ENCODE measurements at places on chromosomes 7 and 10.

DNA sequence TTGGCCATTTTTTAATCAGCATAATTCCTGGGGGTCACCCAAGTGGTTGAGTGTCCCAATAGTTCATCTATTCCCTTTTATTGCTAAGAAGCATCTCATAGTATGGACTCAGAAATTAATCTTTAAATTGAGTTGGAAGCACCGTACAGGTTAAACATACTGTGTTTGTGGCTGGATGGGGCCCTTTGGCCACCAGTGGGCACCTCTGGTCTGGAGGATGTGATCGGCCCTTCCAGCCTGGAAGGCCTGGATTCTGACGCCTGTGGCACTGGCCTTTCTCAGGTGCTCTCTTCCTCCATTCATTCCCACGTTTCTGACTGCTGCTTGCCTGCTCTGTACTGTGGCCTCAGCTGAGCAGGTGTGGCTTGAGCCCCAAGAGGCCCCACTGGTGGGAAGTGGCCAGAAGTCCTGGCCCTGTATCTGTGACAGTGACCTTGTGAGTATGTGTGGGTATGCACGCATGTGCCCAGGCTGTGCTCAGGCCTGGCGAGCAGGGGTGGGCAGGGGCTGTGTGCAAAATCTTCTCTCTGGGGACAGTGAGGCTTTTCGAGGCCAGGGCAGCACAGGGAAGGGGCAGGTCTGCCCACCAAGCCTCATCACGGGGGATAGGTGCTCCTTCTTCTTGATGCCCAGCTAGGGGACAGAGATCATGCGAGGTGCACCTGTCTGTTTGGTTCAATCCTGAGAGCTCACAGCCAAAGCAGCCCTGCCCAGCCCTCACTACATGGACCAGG is 30.1 kb downstream of the LDB3 start:
- no peak for DNase-seq

DNA sequence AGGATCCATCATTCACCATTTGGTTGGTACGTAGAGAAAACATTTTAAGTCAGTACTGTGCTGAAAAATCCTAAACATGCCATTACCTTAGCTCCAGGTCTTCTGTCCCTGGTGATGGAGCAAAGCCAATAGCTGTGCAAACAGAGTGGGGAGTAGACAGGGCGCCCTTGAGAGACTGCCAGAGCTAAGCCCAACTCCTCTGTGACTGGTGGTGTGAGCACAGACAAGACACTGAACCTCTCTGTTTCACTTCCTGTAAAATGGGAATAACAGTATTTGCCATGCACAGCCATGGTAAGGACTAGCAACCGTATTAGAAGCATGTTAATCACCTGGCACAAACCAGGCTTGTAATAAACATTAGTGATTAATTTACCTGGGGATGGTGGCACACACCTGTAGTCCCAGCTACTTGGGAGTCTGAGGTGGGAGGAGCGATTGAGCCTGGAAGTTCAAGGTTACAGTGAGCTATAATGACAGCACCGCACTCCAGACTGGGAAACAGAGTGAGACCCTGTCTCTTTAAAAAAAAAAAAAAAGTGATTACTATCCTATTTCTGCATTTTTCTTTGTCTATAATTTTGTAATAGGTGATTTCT is 28.7 kb downstream of the LYZL1 start:
- no peak for DNase-seq

GRCh38 chr7:122137251-122138077 is 6.6 kb downstream of the AASS start:
- DNase-seq, result no peak

DNA sequence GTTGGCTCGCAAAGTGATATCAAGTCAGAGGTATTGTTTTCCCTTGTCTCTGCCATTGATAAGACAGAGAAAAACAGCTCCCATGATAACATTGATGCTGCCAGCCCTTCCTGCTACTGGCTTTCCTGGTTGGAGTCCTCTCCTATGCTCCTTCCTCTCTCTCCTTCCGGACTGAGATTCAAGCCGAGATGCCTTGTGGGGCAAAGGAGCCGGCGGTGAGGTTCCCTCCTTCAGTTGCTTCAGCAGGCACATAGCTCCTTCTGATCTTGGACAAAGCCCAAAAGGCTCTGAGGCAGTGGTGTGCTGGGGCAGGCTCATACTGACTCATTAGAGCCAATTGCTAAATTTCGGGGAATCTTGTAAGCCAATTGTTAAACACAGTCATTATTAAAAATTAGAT is 8.8 kb upstream of the ZCCHC24 start:
- DNase-seq, result peak; percentile 53

GRCh38 chr7:103772171-103772773 is 217.2 kb downstream of the RELN start:
- DNase-seq, result no peak

GRCh38 chr10:86256690-86257315 is 109.8 kb downstream of the GRID1 start:
- no peak for DNase-seq

DNA sequence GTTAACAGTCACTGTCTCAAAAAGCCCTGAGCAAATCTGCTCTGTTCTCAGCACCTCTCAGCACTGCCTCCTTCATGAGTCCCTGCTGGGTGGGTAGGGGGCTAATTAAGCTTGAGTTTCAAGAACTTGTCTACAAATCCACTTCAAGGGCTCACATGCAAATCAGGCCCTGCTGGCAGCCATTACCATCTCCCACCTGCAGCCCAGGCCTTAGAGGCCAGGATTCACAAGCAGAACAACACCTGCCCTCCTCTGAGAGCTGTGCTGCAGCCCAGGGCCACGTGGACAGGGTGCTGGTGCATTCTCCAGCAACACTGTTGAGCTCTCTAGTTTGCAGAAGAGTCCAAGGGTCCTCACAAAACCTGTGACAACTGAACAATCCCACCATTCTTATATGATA is 119.2 kb downstream of the DPP6 start:
- no peak for DNase-seq

DNA sequence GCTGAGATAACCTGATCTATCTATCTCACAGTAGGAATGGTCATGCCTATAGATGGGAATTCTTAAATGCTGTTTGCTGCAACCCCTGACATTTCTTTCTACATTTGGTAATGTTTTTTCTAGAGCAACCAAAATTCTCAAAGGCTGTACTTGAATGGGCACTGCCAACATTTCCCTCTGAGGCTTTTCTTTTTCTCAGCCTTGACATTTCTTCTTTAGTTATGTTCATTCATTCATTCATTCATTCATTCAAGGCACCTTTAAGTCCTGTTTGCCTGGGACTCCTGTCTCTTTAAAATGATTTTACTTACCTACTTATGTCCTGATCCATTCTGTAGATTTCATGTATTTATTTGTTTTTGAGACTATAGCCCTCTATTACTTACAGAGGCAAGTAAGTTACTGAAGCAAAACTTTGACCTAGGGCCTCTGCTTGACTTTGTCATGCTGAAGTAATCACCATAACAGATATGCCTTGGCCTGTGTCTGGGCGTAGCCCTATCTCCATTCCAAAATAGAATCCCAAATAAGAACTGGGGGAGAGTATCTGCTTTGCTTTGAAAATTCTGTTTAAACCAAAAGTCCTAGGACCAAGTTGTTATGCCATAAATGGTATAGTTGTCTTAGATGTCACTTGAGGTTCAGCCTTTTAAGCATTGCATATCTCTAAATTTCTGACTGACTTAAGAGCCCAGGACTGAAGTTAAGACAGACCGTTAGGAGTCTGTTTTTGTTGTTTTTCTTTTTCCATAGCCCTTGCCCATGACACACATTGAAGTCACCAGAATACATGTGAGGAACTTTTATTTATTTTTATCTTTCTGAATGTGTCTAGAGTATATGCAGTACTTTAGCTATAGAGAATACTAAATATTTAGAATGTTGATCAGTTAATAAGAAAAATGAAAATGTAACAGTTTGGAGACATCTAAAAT is 59.2 kb downstream of the AKAP9 start:
- no peak for DNase-seq

DNA sequence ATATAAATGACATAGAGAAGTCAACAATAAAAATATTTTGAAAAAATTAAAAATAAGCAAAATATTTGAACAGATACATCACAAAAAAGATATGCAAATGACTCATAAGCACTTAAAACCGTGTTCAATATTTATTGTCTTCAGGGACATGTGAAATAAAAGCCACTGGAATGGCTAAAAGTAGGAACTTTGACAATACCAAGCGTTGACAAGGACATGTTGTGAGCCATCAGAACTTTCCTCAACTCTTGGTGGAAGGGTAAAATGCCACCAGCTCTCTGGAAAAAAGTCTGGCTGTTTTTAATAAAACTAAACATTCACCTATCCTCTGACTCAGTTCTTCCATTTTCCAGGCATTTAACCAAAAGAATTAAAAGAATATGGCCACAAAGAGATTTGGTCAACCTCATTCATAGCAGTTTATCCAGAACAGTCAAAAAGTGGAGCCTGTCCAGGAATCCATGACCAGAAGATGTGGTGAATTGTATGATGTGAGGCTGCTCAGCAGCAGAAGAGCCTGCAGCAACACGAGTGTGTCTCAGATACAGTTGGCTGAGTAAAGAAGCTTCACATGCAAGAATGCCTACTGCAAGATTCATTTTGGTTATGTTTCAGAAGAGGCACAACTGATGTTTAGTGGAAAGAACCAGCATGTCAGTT is 7.1 kb upstream of the KLF6 start:
- DNase-seq, result no peak

GRCh38 chr7:17677408-17677807 is 262.9 kb downstream of the SNX13 start:
- DNase-seq, result no peak

GRCh38 chr7:158403013-158403821 is 184.4 kb downstream of the PTPRN2 start:
- no peak for DNase-seq

GRCh38 chr7:157964521-157964920 is 623.1 kb downstream of the PTPRN2 start:
- no peak for DNase-seq

GRCh38 chr10:126583552-126584200 is 86.8 kb downstream of the C10orf90 start:
- no peak for DNase-seq

- no peak for DNase-seq
Measured at GRCh38 chr10:86075512-86075911, 291.1 kb downstream of the GRID1 start.

GRCh38 chr10:3857318-3857717 is 72.3 kb upstream of the KLF6 start:
- DNase-seq, result no peak

DNA sequence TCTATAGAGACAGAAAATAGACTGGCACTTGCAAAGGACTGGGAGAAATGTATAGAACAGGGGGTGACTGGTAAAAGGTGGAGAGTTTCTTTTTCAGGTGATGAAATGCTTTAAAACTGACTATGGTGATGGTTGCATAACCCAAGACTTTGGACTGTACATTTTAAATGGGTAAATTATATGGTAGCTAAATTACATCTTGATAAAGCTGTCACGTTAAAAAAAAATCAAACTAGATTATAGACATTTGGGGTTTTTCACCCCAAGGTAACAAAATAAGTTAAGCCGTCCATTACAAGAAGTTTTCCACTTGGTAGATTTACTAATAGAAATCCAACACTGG is 24.0 kb downstream of the TMEM209 start:
- no peak for DNase-seq

- no peak for DNase-seq
Measured at GRCh38 chr10:28928484-28928883, 251.2 kb downstream of the BAMBI start.

- no peak for DNase-seq
Measured at GRCh38 chr10:80945264-80945880, 407.7 kb downstream of the SH2D4B start.

- DNase-seq, result no peak
Measured at GRCh38 chr10:121608469-121609190, 10.4 kb upstream of the FGFR2 start.

DNA sequence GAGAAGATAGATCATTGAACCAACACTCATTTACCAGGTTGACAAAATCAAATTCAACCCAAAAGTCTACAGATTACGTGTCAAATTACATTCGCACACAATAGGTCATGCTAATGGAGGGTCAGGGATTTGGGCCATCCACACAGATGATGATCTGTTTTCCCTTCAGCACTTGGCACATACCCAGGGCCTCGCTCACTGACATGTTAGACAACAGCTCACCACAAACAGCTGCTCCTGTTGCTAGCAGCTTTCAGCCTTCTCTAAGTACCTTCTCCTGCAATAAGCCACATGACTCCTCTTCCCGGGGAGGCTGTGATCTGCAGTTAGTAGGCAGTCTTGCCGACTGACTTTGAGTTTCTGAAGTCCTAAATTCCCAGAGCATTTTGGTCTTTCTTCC is 18.4 kb downstream of the NKX2-3 start:
- no peak for DNase-seq

- DNase-seq, result no peak
Measured at GRCh38 chr10:64275774-64276173, 754.6 kb downstream of the REEP3 start.

DNA sequence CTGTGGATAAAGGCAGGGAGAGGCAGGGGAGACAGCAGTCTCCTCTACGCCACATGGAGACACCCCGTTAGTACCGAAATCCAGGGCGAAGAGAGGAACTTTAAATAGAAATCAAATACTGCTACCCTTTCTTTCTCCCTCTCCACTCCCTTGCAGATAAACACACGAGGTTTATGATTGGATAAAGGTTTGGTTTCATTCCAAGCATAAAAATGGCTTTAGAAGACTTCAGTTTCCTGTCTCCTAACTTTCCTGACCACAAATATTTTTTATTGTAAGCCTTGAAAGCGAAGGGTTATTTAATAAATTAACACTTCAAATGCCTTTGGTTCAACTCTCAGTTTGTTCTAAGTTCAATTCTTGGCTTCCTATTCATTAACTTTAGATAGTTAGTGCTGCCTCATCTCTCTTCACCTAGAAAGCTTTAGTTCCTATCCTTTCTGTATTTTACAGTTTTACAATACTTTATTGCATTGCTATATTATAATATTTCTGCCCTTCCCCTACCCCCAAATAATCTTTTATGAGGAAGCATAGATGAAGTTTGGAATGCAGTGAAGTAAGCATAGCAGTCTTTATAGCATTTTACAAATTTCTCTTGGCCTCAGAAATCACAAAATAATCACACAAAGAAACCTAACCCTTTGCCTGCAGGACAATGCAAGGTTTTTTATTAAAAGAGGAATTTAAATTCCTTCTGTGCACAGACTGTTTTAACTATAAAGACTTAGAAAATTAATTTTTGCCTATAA is 31.5 kb upstream of the ARID5B start:
- DNase-seq, result no peak

DNA sequence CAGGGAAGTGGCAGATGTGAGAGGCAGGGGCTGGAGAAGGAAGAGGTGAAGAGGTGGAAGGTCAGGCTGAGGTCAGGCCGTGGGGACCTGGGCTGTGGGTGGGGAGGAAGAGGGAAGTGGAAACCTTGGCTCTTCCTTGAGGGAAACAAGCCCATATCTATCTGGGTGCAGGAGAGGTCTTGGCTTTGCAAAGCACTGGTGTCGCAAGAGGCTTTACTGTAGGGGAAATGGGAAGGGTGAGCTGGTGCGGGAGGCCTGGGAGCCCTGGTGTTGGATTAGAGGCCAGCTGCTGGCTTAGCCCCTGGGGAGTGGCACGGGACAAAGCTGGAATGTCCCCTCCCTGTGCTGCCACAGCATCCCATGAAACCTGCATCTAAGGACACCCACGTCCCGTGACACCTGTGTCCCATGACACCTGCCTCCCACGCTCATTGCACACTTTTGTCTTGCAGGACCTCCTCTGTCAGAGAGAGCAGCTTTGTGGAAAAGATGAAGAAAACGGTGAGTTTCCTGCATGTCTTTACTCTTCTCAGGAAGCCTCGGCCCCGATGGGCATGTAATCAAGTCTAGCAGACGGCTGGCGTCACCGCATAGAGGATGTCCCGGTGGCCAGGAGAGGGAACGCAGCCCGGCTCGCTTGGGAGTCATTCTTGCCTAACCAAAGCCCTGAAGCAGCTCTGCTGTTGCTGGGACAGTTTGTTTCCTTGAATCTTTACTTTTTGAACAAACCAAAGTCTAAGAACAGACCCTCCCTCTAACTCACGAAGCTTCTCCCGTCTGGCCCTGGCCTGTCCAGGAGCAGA is 22.2 kb downstream of the TMEM120A start:
- DNase-seq, result no peak
